ENCODE measurements at places on chromosomes 3 and 15.
A peak's percentile ranks its signal among the peaks of the same experiment; 100 is the strongest.

DNA sequence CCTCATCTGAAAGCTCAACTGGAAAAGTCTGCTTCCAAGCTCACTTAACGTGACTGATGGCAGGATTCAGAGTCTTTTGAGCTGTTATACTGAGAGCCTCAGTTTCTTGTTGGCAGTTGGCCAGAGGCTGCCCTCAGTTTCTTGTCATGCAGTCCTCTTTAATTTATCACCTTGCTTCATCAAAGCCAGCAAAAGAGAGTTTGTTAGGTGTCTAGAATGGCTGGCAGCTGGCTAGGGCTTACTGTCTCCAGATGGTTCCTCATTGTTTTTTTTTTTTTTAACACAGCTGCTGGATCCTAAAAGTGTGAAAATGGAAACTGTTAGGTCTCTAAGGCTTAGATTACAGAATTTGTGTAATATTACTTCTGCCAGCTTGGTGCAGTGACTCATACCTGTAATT is 310.6 kb downstream of the PDCD6IP start:
- DNase-seq = no peak

- DNase-seq = no peak
Observed at GRCh38 chr3:172357850-172358754, 90.2 kb downstream of the GHSR start.

GRCh38 chr3:12638105-12638504 is 25.8 kb downstream of the RAF1 start:
- DNase-seq = no peak

DNA sequence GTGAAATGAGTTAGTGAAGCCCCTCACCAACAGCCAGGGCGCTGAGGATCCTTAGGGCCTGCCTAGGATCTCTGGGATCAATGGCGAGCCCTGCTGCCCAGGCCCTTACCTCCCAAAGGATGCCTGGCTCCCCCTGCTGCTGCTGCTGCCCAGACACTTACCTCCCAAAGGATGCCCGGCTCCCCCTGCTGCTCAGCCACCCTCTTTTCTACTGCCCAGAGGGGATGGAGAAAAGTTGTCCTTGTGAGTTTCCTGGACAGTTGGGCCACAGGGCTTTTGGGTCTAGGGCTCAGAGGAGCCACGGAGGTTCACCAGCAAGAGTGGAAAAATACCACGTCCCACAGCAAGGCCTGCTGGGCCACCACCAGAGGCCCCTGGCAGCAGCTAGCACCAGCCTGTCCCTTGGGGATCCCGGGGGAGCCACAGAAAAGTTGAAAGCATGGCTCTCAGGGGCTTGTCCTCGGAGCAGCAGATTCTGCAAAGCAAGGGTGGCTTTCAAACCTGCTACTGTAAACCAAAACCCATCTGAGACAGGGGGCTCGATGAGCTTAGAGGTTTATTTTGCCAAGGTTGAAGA is 59.4 kb downstream of the SLC6A6 start:
- peak; percentile 41 for DNase-seq

GRCh38 chr15:73308305-73308704 is 60.5 kb downstream of the HCN4 start:
- DNase-seq = no peak

GRCh38 chr3:8509961-8510360 is 8.3 kb downstream of the LMCD1 start:
- no peak for DNase-seq

DNA sequence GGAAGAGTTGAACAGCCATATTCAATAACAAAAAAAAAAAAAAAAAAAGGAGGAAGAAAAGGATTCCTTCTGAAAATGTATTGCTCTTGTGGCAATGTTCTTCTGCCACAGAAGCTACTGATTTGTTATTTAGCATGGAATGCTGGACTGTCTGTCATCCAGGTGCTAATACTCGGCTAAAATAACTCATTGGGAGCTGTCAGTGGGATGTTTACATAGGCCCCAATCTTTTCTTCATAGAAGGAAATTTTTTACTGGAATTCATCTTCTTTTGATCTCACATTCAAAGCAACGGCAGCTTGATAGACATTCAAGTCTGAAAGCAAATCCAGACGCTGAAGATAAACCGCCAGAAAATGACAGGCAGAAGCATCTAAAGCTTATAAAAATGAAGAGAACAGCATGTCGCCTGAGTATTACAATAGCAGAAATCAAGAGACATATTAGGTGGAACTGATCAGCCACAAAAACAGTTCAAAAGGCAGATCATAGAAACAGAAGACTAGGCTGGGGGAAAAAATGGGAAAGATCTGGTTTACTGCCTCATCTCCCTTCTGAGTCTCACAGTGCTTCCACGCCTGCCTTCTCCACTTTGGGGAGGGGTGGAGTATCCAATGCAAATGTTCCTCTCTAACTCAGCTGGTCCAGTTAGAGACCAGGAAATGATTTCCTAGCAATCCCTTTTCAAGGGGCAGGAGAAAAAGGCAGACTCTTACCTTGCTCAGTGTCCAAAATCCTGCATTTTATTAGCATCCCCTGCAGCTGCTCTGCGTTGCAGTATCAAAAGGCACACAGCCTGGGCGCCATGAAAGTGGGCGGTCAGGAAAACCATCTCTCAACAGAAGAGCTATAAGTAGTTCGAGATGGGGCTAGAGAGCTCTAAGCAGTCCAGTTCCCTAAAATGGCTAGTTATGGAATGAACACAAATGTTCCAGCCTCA is 451.9 kb downstream of the FOXP1 start:
- DNase-seq = no peak

GRCh38 chr3:44913868-44914468 is 39.6 kb downstream of the TGM4 start:
- peak; percentile 83 for DNase-seq

- no peak for DNase-seq
Observed at GRCh38 chr15:68091743-68092142, 37.6 kb downstream of the PIAS1 start.

DNA sequence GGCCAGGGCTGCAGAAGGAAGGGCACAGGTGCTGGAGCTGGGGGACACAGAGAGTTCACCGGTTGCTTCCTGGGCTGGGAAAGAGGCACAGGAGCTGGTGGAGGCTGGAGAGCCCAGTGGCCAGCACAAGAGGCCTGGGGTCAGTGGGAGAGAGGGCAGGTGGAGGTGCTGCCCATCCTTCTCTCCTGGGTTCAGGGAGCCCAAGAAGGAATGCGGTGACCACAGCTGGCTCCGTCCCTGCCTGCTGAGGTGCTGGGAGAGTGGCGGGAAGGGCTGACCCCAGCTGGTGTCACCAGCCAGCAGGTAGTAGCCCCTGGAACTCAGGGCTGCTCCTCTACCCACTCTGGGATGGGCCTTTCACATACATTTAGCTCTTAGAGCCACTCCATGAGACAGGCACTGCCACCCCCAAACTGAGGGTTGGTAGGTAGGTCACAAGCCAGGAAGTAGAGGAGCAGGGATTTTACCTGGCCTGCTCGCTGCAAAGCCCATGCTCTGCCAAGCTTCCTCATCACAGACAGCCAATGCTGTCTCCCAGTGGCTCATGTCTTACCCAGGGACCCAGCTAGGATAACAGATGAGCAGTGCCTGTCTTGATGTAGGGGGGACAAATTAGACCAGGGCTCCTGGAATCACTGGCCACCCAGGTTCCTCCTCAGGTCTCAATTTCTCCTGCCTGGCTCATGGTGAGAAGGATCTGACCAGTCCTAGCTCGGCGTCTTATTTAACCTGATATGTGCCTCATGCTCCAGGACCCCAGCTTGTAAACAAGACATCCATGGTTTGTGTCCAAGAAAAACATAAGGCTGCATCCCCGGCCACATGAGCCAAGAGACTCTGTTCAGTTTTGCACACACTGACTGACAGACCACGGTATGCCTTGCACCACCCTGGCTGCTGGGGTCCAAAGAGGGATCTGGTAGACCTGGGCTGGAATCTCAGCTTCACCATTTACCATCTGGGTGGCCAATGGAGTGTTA is 119.2 kb downstream of the CORO2B start:
- no peak for DNase-seq

- DNase-seq = no peak
Observed at GRCh38 chr3:54960082-54960481, 32.2 kb upstream of the LRTM1 start.

DNA sequence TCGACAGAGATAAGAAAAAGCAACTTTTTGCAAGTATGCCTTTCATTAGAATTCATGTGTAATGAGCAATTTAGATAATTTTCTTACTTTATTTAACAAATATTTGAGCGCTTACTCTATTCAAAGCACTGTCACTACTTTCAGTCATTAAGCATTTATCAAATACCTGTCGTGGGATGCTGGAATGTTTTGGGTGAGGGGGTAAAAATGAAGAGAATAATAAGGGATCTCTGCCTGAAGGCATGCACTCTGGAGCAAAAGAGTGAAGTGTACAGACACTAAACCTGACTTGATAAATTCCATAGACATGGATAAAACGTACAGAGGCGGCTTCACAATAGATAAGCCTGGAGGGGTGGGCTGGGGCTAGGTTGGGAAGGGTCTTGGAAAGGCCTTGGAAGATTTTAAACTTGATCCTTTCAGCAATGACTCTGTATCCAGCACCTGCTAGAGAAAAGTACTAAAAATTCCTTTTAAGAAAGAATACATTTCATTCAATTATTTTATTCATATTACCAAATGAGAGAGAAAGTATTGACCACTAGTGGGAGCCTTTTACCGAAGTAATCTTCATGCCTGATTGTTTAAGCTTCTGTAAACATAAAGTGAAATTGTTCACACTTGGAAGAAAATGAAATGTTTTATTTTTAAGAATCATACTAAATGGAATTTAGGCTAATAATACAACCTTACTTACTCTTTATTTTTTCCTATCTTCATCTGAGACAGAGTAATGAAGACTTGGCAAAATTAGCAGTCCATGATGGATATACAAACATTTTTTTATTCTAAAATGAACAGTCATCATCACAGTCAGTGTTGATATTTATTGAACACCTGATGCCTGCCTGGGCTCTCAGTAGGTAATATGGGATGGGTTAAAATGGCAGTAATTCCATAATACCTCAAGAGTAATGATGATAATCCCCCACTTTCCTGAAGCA is 113.2 kb downstream of the PPP2R3A start:
- DNase-seq = no peak

DNA sequence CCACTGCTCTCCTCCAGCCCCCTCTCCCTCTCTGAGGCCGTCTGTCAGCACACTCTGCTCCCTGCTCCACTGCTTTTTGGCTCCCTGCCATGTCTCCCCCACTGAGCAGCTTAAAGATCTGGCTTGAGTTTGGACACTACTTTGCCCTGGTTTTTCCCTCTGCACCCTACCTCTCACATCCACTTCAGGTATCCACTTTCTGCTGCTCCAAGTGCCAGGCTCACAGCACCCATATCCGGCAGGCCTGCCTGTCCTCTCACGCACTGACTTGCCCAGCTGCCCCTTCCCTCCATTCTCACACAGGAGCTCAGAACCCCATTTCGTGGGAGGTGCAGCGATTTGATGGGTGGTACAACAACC is 3.7 kb downstream of the DUOX1 start:
- no peak for DNase-seq

GRCh38 chr3:28089527-28089897 is 151.9 kb upstream of the CMC1 start:
- DNase-seq = no peak

DNA sequence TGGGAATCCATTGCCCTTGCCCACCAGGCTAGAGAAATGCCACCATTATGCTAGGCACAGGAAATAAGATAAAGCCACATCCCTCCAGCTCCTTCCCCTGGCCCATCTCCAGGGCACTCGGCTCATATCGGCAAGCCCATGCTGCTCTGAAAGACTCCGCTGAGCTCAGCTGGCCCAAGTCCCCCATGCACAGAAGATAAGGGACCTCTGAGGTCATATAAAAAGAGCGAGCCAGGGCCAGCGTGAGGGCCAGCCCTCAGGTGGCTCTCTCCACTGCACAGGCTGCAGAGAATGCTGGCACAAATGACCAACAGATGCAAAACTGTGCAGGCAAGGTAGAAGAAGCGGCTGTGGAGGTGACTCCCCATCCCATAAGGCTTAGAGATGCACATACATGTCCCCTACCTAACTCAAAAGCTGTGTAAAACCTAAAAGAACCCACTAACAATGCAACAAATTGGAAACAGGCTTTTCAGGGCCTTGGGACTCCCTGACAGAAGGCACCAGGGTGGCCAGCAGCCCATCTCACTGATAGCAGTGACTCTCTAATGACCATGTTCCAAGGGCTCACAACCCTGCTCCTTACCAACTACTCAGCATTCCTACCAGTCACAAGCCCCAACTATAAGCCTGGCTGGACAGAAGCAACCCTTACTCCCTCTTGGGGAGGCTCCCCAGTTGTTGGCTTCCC is 3.0 kb downstream of the RAB6B start:
- no peak for DNase-seq

- DNase-seq = no peak
Observed at GRCh38 chr3:67655364-67656121, 1.1 kb upstream of the SUCLG2 start.

DNA sequence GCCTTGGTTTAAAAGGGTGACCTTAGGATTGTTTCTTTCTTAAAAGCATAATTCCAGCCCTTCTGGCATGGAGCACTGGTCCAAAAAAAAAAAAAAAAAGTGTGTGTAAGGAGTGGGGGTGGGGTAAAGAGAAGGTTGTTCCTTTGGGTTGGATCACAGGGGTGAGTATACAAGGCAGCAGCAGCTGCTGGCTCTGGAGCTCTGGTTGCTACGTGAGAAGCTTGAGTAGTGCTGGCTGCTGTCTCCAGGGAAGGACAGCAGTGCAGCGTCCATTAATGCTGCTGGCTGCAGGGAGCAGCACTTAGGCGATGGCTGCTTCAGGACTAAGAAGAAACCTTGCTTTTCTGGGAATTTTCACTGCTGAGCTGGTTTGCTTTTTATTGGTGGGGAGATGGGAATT is 2.3 kb downstream of the SETD5 start:
- DNase-seq = peak; percentile 54

DNA sequence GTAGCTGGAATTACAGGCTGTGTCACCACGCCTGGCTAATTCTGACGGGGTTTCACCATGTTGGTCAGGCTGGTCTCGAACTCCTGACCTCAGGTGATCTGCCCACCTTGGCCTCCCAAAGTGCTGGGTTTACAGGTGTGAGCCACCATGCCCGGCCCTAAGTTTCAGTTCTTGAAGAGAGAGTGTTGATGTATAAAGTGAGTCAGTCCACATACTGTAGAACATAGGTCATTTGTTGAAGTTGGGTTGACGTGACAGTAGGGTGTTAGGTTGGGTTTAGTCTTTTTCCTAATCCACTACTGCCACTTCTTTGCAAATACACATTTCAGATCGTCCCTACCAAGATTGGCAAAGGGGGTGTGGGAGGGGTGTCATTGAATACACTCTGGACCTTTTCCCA is 15.2 kb downstream of the DNAJC19 start:
- no peak for DNase-seq

GRCh38 chr15:52730173-52730572 is 51.0 kb upstream of the ATOSA start:
- no peak for DNase-seq

GRCh38 chr3:127899766-127900165 is 15.3 kb upstream of the KBTBD12 start:
- no peak for DNase-seq
